Right renal pelvis (tissue), 4 donors: ENCODE measurements at places on chromosomes 3 and 15. TPM values are rescaled to one million over a fixed set of nuclear protein-coding genes. Genes with fewer than 3 reads are reported as not detected.

The RGMA gene
- 8.9 TPM for polyA plus RNA-seq

The DPP8 gene
- 24.3 TPM for polyA plus RNA-seq

DNA sequence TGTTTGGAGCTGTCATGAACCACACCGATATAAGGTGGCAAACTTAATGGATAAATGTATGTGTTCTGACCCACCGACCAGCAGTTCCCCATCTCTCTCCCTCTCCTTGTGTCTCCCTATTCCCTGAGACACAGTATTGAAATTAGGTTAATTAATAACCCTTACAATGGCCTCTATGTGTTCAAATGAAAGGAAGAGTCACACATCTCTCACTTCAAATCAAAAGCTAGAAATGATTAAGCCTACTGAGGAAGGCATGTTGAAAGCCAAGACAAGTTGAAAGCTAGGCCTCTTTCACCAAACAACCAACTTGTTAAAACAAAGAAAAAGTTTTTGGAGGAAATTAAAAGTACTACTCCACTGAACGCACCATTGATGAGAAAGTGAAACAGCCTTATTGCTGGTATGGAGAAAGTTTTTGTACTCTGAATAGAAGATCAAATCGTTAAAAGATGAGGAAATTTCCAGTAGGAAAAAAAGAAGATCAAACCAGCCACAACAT is 15.0 kb downstream of the ATR start:
- DNase-seq, result no peak

DNA sequence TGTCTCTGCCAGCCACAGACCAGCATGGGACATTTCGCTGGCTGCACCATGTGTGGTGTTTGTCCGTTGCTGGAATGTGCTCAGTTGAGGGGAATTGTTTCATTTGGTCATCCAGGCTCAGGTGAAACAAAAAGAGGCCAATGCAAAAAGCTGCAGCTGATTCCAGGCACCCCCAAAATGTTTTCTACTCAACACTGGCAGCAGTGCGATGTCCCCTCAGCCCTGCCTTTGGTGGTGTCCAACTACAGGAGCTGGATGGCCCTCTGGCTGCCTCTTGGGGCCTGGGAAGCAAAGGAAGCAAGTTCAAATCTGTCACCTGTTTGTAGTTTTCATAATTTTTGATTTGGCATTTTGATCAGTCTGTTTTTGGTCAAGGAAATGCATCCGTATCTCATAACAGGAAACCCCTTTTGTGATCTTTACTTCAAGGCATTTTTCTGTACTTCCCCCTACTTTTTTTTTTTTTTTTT is 141.8 kb downstream of the EEFSEC start:
- no peak for DNase-seq

DNA sequence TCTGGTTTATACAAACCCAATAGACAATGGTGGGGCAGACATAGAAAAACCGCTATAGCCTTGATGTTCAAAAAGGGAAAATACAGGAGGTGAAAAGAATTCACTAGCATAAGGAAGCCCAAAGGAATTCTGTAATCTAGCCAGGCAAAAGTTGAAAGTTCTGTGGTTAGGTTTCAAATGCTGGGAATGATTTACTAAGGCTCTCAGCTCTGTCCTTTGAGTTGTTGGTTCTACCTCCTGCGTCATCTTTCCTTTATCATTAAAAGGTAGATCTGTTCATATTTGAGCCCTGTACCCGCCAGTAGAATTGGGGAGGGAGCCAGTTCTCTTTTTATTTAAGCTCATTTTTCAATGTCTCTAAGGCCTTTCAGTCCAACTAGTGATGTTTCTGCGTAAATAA is 866.5 kb downstream of the IGSF11 start:
- DNase-seq, result no peak

DNA sequence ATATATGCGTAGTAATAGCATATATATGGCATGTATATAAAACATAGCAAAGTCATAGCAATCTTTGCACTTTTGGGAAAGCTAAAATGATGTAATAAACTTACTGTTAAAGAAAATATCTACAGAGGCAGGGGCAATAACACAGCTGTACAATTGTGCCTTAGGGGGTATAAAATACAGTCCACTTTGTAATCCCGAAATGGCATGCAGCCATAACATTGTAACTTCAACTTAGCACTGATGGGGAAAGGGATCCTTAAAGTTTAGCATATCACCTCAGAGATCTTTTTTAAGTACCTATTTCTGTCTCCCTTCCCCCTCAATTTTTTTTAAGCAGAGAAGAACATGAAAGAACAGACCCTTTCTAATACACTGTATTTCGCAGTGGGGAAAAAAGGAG is 40.8 kb downstream of the PLD1 start:
- DNase-seq, result no peak

- DNase-seq, result no peak
Measured at GRCh38 chr3:46695177-46695961, 1.9 kb upstream of the ALS2CL start.

- DNase-seq, result no peak
Measured at GRCh38 chr3:30399394-30400181, 206.8 kb upstream of the TGFBR2 start.

- DNase-seq, result no peak
Measured at GRCh38 chr3:38136393-38136776, 542 bp downstream of the ACAA1 start.

DNA sequence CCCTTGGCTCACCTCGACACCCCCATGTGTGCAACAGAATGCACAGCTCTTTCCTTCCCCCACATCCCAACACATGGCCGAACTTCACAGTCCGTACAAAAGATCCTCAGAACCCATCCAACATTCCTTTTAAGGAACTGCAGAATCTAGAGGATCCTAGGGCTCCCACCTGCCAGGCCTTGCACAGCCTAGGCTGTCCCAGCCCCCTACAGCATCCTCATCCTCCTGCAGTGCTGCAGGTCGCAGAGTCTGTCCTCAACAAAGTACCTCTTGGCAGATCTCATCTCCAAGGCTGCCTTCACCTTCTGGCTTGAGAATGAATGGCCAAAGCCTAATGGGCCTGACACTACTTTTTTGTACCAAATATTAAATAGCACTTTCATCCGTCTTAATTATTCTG is 19.8 kb downstream of the PRR23E start:
- no peak for DNase-seq

DNA sequence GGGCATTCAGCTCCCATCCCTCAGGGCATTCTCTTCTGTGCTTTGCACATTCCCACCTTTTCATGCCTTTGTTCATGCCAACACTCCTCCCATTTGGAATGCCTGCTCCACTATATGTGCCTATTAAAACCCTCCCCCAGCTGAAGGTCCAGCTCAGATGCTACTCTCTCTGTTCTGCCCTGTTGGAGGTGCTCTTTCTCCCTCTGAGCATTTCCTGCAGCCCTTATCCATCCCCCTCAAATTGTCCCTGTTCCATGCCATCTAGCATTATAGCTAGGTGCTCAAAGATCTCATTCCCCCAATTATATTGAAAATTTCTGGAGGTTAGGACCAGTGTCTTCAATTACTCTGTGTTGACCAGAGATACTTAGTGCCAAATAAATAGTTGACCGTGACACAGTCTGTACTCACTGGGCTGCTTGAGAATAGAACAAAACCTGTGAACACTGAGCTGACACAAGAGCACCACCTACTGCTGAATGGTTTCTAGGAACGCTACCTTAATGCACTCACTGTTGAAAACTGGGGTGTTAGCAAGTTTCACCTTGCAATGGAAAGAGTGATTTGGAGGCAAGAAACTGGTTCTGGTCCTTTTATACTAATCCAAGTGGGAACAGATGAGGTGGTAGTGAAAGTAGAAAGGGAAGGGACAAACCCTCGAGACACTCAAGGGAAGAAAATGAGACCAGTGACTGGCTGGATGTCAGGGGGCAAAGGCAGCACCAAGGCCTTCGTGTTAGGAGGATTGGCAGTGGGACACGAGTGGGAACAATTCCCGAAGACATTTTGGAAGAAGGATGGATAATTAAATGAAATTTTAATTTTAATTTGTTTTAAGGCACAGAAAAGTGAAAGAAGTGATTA is 289.8 kb upstream of the ROPN1 start:
- DNase-seq, result no peak

GRCh38 chr3:127147291-127147885 is 45.5 kb upstream of the PRR23E start:
- no peak for DNase-seq

DNA sequence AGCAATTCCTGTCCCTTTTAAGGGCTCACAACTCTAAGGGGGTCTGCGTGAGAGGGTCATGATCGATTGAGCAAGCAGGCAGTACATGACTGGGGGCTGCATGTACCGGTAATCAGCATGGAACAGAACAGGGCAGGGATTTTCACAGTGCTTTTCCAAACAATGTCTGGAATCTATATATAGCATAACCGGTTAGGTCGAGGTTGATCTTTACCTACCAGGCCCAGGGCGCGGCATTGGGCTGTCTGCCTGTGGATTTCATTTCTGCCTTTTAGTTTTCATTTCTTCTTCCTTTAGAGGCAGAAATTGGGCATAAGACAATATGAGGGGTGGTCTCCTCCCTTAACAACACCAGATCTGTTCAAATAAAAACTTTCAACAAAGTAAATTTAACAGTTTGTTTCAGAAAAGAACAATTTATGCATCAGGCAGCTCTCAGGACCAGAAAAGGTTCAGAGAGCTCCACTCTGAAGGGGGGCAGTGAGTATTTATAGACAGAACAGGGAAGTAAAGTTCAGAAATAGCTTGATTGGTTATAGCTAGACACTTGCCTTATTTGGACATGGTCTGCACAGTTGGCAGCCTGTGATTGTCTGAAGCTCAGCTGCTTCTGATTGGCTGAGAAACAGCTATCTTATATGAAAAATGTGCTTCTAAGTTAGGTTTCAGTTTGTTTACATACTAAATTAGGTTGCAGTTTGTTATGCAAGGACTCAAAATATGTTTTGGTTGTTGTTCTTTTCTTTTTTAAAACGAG is 17.2 kb upstream of the B4GALT4 start:
- DNase-seq, result no peak

GRCh38 chr15:77607111-77607893 is 25.4 kb downstream of the LINGO1 start:
- DNase-seq, result no peak

DNA sequence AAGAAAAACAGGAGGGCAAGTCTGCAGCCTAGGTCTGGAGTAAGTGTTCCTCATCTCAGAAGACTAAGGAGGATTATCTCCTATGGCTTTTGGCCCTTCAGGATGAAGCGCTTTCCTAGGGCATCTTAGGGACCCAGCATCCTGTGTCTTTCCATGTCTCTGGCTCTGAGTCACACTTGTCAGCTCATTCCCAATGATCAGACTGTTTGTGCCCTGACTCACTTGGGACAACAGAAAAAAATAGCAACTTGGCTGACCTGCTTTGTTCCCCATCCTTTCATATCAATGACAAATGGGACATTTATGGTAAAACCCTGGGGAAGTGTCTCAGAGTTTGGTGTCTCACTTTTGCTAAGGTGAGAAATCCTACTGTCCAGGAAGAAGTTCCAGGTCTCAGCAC is 76.2 kb upstream of the OXTR start:
- DNase-seq, result no peak

GRCh38 chr3:98768961-98769360 is 5.8 kb downstream of the ST3GAL6 start:
- no peak for DNase-seq

- DNase-seq, result no peak
Measured at GRCh38 chr3:23762759-23763477, 42.8 kb upstream of the UBE2E1 start.

DNA sequence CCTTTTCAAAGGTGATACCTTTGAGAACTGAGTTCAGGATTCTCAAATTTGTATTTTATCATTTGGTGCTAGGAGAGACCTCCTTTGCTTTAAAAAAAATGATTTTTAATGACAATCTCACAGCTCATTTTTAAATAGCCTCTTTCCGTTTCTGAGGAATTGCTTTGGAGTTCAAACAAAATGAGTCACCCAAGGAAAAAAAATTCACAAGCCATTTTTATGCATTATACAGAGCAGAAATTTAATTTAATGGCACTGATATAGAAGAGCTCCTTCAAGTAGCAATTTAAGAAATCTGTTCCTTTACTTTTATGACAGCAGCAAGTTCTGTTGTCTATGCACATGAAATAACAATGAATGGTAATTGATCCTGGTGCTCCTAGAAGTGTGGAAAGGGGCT is 337.9 kb upstream of the KCNMB2 start:
- DNase-seq, result no peak

- no peak for DNase-seq
Measured at GRCh38 chr3:12659316-12660015, 4.5 kb downstream of the RAF1 start.

- peak; percentile 44 for DNase-seq
Measured at GRCh38 chr15:55588070-55588814, at the start of gene PYGO1. TSS of gene PYGO1 (minus strand) at chr15:55588345. CDS start at chr15:55587883, 462 bp downstream.

GRCh38 chr15:86247249-86247955 is 167.7 kb downstream of the AGBL1 start:
- DNase-seq, result no peak

DNA sequence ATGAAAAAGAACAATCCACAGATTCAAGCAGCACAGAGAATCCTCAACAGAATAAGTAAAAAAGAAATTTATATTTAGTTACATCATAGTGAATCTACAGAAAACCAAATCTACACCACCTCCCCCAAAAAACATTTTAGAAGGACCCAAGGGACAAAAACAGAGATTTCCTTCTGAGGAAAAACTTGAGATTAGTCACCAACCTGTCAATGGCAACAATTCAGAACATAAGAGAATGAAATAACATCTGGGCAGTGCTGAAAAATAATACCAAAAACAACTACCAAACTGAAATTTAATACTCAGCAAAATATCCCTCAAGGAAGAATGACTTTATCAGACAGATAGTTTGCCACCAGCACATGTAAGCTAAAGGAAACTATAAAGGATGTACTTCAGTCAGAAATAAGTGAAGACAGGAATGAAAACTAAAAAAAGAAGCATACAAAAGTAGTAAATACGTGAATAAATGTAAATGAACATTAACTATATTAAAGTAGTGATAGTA is 260.7 kb downstream of the ULK4 start:
- no peak for DNase-seq

DNA sequence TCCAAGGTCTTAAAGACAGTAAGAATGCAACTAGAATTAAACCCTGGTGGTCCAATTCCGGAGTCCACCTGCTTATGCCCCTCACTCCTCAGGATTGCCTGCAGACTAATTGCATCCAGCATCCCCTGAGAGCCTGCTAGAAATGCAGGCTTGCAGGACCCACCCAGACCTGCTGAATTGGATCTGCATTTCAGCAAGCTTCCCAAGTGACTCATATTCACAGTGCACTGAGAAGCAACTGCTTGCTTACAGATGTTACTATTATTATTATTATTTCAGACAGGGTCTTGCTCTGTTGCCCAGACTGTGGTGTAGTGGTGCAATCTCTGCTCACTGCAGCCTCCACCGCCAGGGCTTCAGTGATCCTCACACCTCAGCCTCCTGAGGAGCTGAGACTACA is 83.5 kb upstream of the VGLL4 start:
- DNase-seq, result no peak

DNA sequence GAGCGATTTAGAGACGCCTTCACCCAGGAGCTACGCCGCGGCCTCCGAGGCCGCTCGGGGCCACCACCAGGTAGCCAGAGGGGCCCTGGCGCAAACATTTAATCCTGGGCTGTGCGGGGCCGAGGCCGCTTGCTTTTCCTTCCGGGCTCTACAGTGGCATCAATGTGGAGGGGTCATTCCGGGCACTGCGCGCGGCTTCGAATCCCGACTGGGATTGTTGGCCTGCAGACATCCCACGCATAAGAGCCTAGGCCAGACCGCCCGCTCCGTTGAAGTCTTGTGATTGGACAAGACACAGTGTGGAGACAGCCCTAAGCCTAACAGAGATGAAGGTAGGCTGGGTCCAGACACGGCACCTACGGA is 568 bp upstream of the NCBP2 start:
- no peak for DNase-seq

- no peak for DNase-seq
Measured at GRCh38 chr3:140552898-140553297, 125.0 kb upstream of the TRIM42 start.
